Activated CD8-positive, alpha-beta memory T cell treated with anti-CD3 and anti-CD28 coated beads for 48 hours (primary cell): ENCODE measurements at places on chromosomes 6 and 20.

DNA sequence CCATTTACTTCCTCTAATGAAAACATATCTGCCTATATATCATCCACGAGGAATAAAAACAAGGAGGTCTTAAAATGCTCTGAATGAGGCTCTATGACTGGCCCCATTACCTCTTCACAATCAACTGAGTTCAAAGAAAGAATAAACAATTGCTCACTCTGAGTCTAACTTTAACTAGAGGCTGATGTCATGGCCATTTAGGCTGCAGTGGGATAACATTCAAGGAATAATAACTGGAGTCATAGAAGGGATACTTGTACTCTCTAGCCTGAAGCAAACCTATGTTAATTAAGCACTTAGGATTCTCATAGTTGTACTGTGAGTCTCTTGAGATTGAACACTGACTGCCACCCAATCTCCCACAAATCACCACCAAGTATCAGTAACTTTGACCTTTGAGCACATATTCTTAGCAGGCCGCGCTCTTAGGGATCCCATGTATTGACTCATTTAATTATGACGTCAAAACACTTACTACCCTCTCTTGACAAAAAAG is 70.2 kb downstream of the PERP start:
- DNase-seq: no peak

GRCh38 chr6:75101896-75102295 is 104.0 kb downstream of the COL12A1 start:
- no peak for DNase-seq

DNA sequence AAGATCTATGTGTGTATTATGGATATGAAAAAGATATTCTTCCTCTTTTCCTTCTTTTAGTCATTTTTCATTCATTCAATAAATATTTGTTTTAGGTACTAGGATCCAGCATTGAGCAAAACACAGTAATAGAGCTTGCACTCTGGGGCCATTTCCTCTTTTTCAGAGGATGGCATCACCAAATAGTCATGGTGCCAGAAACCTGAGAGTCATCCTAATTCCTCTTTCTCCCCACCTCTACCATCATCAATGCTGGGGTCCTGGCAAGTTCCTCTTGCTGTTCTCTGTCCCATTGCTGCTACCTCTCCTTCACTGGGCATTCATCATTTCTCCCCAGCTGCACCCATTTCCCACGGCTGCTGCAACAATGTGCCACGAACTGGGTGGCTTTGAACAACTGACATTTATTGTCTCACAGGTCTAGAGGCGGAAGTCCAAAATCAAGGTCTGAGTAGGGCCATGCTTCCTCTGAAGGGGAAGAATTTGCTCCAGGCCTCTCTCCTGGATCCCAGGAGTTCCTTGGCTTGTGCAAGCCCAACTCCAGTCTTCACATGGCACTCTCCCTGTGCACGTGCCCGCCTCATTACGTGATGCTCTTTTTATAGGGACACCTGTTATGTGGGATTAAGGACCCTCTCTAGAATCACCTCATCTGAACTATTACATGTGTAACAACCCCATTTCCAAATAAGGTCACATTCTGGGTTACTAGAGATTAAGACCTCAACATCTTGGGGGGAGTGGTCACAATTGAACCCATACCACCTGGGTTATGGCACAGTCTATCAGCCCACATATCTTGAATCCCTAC is 9.5 kb upstream of the IGF2R start:
- DNase-seq: no peak

- no peak for DNase-seq
These were observed 1.7 kb downstream of the PHF10 start for GRCh38 chr6:169722362-169723199.

GRCh38 chr6:111623046-111623718 is 17.5 kb upstream of the TRAF3IP2 start:
- no peak for DNase-seq

- no peak for DNase-seq
These were observed 3.0 kb upstream of the CST11 start for GRCh38 chr20:23455639-23456038.

DNA sequence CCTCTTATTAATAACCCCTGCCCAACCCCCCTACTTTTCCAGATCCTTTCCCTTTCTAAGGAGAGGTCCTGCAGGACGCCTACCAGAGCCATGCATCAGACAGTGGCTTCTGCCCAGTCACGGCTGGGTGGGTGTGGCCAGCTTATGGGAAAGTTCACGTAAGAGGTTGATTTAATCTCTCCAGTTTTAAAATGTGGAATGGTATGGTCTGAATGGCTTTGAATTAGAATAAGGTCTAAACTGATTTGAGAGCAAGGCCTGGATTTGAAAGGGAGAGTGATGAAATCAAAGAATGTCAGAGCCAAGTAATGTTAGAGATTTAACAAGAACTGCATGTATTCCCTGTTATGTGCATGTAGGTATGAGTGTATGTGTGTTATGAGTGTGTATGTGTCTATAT is 275.7 kb downstream of the PAX1 start:
- DNase-seq: no peak

DNA sequence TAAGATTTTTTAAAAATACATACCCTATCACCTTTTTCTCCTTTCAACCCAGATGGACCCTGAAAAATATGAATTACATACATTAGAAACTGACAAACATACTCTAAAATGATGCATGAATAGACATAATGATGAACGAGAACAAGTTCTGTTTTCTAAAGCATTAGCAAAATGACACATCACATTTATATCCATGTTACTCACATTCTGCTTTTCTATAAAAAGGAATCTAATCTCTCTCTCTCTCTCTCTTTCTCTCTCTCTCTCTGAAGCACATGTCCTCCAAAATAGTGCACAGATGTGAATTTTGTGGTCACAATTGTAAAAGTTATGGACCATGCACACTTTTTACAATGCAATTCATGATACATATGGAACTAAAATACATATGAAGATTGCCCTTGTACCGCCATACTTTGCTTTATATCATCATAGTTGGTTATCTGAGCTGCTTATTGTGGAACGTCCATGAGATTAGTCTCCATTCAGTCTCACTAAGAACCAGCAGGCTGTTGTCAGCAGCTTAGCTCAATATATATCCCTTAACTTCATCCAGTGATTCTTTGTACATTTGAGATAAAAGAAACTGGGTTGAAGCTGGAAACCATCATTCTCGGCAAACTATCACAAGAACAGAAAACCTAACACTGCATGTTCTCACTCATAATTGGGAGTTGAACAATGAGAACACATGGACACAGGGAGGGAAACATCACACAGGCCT is 114.2 kb downstream of the COL12A1 start:
- no peak for DNase-seq

DNA sequence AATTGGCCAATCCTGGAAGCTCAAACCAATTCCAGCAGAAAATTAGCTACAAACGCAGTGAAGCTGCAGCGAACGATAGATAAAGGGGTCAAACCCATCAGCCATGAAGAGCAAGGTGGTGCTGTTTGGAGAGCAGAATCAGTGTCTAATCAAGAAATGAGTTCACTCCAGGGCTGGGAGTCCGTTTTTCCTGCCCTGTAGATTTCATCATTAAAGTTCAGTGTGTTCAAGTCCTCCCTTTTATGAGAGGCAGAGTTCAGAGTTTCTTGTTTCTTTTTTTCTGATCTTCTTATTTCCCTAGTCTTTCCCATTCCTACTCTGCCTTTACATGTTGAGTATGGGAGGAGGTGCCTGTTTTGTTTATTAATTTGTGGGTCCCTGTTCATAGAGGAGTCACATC is 30.4 kb downstream of the SLC17A1 start:
- DNase-seq: no peak

DNA sequence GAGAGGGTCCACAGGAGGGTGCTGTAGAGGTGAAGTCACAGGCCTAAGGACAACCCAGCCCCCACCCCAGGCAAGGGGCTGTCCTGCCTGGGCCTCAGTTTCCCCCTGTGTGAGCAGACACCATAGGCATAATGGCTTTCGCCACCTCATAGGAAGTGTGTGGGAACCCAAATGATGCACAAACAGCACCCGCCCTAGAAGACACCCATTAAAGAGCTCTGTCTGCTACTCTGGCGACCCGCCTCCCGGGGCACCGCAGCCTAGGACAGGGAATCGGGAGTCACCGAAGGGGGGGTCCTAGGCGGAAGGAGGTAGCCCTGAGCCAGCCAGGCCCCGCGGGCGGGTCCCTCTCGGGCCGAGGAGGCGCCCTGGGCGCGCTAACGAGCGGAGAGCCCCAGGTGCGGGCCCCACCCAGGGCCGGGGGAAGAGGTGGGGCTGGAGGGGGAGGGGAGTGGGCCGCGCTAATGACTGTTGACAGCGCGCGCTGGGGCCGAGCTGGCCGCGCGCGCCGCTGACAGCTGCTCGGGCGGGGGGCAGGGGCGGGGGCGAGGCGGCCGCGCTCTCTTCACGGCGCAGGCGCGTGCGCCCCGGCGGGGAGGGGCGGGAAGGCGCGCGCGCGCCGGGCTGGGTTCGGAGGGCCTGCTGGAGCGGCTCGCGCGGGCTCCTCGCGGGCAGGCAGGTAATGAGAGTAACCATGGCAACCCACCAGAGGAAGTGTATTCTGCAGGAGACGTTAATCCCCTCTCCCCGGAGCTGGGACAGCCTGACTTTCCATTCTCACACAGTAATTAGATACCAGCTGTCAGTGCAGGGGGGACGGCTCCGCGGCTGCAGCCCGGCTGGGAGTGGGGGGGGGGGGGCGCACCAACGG is 48.9 kb downstream of the NOL4L start:
- peak; percentile 57 for DNase-seq

DNA sequence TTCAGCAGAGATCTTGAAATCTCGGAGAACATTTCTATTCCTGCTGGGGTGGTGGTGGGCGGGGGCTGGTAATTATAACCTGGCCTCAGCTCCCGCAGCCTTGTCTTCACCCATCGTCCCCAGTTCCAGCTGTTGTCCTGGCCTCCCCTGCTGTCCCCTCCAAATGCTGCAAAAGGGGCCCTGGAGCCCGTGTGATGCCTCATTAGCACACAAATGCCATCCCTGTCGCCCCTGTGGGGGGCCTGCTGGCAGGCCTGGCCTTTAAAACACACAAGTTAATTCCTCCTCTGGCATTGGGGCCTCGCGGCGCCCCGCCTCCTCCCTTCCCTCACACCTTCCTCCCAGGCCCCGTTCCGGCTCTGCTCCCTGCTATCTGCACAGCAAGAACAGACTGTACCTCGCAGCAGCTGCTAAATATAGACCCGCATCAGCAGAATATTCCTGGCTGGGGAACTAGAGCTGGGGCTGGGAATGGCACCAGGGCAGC is 85.7 kb downstream of the CDH22 start:
- DNase-seq: no peak

DNA sequence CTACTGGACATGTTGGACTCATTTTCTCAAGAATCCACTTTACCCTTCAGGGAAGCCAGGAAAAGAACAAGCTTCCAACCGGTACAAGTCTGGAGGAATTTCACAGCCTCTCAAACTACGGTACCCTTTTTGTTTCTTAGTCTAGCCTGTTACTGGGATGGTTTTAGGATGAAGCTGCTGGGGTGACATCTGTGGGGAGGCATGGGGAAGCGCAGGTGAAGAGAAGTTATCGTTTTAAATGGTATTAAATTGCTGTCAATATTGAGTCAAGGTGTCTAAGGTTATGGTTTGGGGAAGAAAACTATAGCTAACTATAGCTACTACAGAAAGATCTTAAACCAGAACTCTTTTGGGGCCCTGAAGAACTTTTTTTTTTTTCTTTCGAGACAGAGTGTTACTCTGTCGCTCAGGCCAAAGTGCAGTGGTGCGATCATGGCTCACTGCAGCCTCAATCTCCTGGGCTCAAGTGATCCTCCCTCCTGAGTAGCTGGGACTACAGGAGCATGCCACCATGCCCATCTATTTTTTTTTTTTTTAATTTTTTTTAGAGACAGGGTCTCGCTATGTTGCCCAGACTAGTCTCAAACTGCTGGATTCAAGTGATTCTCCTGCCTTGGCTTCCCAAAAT is 128.7 kb downstream of the RIN2 start:
- no peak for DNase-seq

GRCh38 chr6:107977283-107977682 is 19.3 kb upstream of the SEC63 start:
- DNase-seq: no peak

DNA sequence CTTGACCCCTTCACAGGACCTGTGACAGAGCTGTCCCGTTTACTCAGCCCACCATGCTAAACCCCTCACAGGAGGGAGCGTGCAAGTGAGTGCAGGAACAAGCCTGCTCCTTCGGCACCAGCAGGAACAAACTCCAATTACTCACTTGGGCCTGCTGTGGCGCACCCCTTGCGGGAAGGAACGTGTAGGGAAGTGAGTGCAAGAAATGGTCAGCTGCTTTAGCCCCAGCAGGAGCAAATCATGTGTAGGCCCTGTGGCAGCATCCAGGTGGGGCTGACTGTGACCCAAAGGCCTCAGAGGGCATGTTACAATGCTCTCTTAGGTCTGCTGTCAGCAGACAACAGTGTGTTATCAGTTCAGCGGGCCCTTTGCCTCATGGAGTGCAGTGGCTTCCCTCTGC is 574.4 kb downstream of the PRKN start:
- DNase-seq: no peak

- DNase-seq: no peak
These were observed 145.9 kb downstream of the C6orf118 start for GRCh38 chr6:165163519-165163918.

- DNase-seq: no peak
These were observed 37.6 kb downstream of the PKIB start for GRCh38 chr6:122647765-122648164.

- DNase-seq: no peak
These were observed 59.6 kb upstream of the RNF24 start for GRCh38 chr20:4074877-4075455.

GRCh38 chr20:53891306-53891894 is 179.0 kb downstream of the BCAS1 start:
- DNase-seq: no peak

GRCh38 chr20:8020314-8021079 is 936 bp upstream of the TMX4 start:
- no peak for DNase-seq

DNA sequence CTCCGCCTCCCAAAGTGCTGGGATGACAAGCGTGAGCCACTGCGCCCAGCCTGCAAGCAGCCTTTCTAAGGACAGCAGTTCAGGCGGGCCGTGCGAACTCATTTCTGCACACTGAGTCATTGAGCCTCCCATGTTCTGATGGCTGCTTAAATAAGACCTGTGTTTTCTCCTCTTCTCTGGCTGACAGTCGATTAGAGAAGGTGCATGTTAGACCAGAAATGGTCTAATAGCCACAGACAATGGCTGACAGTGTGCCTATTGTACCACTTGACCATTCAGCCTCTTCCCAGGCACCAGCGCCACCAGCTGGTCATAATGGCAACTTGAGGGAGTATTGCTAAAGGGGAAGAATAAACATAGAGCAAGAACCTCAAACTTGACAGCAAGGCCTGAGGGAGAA is 6.2 kb downstream of the CST11 start:
- DNase-seq: no peak

GRCh38 chr6:579339-579738 is 77.6 kb downstream of the HUS1B start:
- DNase-seq: no peak

- no peak for DNase-seq
These were observed 13.5 kb upstream of the DACT2 start for GRCh38 chr6:168333039-168333438.

DNA sequence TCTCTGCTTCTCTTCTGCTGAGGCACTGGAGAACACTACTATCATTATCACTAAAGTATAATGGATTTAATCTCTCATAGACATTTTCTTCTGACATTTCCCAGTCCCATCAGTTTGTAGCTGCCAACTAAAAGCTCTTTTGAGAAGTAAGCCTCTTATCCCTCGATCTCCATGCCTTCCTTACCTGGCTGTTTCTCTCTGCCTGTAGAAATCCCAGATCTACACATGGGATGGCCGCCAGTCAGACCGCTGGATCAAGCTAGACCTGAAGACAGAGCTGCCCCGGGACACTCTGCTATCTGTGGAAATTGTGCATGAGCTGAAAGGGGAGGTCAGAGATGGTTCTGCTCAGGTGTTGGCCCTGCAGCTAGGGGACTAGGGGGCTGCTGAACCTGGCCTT is 25.4 kb downstream of the CCDC167 start:
- DNase-seq: no peak

- no peak for DNase-seq
These were observed 38.4 kb downstream of the BMP5 start for GRCh38 chr6:55836945-55837344.
